ENCODE measurements at places on chromosomes 4 and X.
A peak's percentile ranks its signal among the peaks of the same experiment; 100 is the strongest.

DNA sequence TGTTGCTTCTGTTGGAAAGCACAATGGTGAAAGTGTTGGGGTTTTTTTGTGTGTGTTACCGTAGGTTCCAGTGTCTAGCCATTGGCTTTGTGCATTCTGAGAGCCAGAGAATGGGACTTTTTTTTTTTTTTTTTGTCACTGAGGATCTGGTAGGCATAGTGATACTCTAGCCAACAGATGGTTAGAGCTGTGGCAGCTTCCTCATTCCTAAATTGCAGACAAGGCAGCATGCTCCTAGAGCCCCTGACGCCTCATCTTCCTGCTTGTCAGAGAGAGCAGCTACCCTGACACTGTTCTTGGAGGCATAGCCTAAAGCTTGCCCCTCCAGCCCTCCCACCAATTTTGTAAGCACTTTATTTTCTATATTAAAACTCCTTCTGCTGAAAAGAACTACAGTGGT lies 27.0 kb downstream of the ARHGEF9 start:
- no peak for DNase-seq

DNA sequence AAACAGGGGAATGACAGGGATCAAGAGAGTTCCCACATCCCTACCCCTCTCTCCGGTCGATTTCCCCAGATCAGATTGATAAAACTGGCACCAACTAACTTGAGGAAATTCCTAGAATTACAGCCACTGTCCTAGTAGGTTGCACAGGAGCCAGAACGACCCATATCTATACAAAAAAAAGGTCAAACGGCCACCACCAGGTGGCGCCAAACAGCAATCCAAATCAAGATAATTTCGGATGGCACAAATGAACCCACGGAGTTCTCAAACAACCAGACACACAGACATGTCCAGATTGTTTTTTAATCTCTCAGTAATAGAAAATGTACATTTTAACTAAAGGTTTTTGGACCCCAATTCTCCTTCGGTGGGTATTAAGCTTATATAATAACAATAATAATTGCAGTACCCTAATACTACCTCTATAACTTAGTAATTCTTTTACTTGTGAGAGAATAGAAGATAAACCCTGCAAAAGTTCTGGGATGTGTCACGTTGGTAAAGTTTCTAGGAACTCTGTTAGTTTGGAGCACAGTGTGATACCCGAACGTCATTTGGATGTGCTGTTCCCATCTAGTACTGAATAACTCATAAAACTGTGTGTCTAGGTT lies 212.6 kb downstream of the SPOCK3 start:
- DNase-seq = peak; percentile 53

GRCh38 chr4:83011689-83012199 lies 1.1 kb upstream of the LIN54 start:
- DNase-seq = no peak

DNA sequence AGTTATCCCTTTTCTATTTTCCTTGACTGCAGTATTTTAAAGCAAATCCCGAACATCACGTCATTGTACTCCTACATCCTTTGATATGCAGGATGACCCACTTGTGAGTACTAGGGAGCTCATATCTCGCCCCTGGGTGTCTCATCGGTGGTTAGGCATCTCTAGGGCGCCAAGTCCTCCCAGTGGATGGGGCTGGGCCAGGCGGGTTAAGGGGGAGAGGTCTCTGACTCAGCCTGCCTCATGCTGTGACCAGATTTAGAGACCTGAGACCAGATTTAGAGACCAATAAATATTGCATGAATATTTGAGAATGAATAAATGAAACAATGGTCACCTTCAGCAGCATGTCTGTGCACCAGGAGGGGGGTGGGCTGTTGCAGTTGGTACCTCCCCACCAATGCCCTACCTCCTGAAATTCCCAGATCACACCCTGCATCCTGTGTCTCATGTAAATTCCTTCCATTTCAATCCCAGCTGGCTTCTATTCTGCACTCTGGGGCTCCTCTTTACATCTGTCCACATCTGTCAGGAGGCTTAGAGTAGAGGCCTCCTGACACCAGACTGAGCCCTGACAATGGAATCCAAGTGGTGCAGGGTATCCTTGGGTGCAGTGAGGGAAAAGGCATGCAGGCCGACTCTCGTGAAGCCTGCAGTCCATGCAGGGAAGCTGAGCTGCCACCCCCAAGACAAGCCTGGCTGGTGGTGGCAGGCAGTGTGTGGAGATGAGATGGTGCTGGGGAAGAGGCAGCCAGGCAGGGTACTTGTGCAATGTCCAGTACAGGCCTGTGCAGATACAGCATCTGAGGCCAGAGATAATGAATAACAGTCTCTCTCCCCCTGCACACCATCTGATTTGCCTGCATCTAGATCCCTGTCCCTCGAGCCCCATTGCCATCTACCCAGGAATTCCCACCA lies 5.2 kb downstream of the APLN start:
- no peak for DNase-seq

GRCh38 chr4:13384055-13384454 lies 100.1 kb downstream of the RAB28 start:
- no peak for DNase-seq

GRCh38 chrX:16208601-16209000 lies 41.3 kb downstream of the MAGEB17 start:
- DNase-seq = no peak

- no peak for DNase-seq
Observed at GRCh38 chr4:154490583-154491340, 837 bp downstream of the DCHS2 start.

GRCh38 chr4:978957-979701 lies 5.8 kb upstream of the DGKQ start:
- no peak for DNase-seq

- no peak for DNase-seq
Observed at GRCh38 chr4:129378364-129378763, 282.4 kb downstream of the C4orf33 start.

- no peak for DNase-seq
Observed at GRCh38 chrX:93985344-93986307, 311.6 kb downstream of the FAM133A start.

GRCh38 chr4:129148892-129149291 lies 52.9 kb downstream of the C4orf33 start:
- no peak for DNase-seq

DNA sequence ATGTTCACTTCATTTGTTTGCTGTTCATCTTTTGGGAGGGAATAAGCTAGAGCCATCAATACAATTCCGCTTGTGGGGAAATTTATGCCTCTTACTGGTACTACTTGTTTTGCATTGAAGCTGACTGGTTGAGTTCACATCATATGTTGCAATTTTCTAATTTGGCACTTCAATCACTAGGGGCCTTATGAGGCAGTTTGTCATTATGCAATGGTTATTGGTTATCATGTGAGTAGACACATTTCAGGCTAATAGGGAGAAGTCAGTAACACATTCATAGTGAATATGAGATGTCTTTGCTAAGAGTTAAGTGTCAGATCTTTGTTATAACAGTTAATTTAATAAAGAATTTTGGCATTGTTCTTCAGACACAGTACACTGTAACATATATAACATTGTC lies 5.0 kb downstream of the RPL36A start:
- no peak for DNase-seq

GRCh38 chr4:40441430-40441829 lies 106.3 kb downstream of the CHRNA9 start:
- no peak for DNase-seq

- no peak for DNase-seq
Observed at GRCh38 chrX:129077424-129078170, 445.7 kb downstream of the SMARCA1 start.

DNA sequence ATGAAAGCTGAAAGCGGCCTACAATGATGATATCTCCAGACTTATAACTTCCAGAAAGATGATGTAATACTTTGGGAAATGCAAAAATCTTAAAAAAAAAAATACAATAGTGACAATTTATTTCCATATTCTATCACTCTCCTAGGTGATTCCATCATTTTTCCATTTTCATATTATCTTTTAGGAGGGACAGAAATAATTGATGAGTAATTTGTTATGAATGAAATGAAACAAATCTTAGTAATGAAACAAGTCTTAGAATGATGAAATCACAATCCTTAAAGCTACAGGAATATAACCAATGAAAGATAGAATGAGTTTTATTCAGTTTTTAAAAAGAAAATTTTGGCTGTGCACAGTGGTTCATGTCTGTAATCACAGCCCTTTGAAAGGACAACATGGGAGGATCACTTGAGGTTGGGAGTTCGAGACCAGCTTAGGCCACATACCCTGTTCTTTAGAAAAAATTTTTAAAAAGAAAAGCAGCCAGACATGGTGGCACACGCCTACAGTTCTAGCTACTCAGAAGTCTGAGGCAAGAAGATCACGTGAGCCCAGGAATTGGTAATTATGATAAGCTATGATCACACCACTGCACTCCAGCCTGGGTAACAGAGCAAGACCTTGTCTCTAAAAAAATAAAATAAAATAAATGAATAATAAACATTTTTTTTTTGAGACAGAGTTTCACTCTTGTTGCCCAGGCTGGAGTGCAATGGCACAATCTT lies 21.7 kb downstream of the CLOCK start:
- no peak for DNase-seq

GRCh38 chrX:23857363-23857762 lies 50.4 kb downstream of the APOO start:
- no peak for DNase-seq

GRCh38 chr4:79625361-79625760 lies 217.3 kb upstream of the GK2 start:
- no peak for DNase-seq

GRCh38 chrX:24154490-24155034 lies 5.0 kb downstream of the ZFX start:
- no peak for DNase-seq

DNA sequence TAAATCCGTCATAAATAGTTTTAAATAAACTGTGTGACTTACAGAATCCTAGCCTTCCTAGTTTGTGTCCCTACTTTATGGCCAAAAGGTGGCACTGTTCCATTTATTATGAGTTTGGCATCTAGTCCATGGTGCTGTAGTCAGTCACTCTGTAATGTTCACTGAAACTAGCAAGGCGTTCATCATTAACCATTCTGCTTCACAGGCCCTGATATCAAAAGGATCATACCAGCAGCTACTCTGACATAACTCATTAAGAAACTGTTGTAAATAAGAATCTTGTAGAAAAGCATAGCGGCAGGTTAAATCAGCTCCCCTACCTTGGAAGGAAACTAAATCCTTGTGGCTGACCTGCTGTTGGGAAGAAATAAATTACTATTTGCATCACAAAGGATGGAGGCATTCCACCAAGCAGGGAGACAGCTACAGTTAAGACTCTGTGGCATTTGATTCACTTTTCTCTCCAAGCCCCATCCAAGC lies 919.6 kb upstream of the DIAPH2 start:
- no peak for DNase-seq

- DNase-seq = no peak
Observed at GRCh38 chr4:186920483-186920882, 196.8 kb upstream of the FAT1 start.

DNA sequence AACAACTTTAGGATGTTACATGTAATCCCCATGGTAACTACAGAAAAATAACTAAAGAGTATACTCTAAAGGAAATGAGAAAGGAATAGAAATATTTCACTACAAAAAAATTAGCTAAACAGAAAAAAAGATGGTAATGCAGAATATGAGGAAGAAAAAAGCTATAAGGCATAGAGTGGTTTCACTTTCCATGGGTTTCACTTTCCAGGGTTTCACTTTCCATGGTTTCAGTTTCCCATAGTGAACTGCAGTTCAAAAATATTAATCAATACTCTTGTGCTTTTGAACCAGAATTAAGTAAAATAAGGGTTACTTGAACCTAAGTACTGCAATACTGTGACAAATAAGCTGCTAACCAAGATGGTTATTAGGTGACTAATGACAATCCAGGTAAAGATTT lies 42.0 kb downstream of the NPFFR2 start:
- DNase-seq = no peak

DNA sequence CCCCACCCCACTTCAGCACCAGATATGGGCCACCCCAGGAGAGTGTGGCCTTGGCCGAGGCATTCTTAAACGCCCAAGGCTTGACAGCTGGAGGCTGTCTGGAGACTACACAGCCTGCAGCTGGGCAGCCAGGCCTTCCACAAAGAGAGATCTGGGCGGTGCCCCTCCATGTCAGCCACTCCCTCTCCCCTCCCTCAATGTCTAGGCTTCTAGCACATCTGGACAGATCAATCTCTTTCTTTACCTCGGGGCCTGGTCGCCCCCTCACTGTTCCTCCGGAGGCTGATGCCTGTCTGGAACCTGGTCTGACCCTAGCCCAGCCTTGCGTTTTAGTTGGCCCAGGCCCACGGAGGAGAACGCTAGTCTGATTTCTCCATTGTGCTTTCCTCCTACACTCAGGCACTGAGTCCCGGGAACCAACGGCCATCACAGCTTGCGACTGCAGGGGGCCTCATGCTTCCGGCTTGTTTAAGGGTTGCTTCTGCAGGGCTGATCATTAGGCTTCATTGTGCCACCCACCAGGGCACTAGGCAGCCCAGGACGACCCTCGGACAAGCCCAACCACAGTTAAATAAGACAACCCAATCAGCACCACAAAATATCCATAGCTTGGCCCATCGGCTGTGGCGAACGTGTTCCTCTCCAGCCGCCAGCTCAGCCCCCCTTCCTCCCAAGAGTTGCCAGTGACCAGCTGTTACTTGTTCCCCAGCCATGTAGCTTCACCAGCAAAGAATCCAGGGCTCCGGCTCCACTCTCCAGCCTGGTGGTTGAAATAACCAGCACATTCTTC lies 200.6 kb downstream of the BCOR start:
- DNase-seq = no peak

Data from stimulated activated CD4-positive, alpha-beta T cell treated with anti-CD3 and anti-CD28 coated beads, Interleukin-4, amount 100 ng/mL, for 4 hours (primary cell).